Endodermal cell (in vitro differentiated cells): ENCODE measurements at places on chromosomes 1 and 21. TPM values are rescaled to one million over a fixed set of nuclear protein-coding genes. Genes with fewer than 3 reads are reported as not detected.

The HFM1 gene
- total RNA-seq = 3.2 and 5.9 TPM in 2 replicates

The SMG5 gene
- 101 and 103 TPM in 2 replicates for total RNA-seq

The IRF6 gene
- total RNA-seq = 13.4 and 13.8 TPM in 2 replicates

The MOB3C gene
- 1.7 and 2.0 TPM in 2 replicates for total RNA-seq

- H3K36me3 ChIP-seq = no peaks in the 10 kb centered on the region
- H3K4me1 ChIP-seq = peaks cover 5% of the 10 kb centered on the region
- H3K27ac ChIP-seq = no peak overlapping the region
- DNase-seq = peak; percentile 86
- no peaks in the 10 kb centered on the region for H3K27me3 ChIP-seq
Observed at GRCh38 chr1:195345149-195345548, 1263.1 kb downstream of the KCNT2 start.

- DNase-seq = peak; percentile 32
- H3K4me3 ChIP-seq = no peak overlapping the region
- H3K27ac ChIP-seq = no peak overlapping the region
Observed at GRCh38 chr1:147509786-147510395, 31.4 kb upstream of the BCL9 start.

- no peak for DNase-seq
- H3K27ac ChIP-seq = peak overlapping the region; percentile 74
- H3K36me3 ChIP-seq = peaks cover 8% of the 10 kb centered on the region
- H3K4me1 ChIP-seq = peaks cover 3% of the 10 kb centered on the region
- no peaks in the 10 kb centered on the region for H3K27me3 ChIP-seq
- H3K4me3 ChIP-seq = peak overlapping the region; percentile 89
Observed at GRCh38 chr1:68495968-68496679, 758 bp downstream of the DEPDC1 start.

GRCh38 chr1:168512864-168513595, 30.8 kb downstream of the XCL2 start:
- DNase-seq = no peak
- no peaks in the 10 kb centered on the region for H3K36me3 ChIP-seq
- H3K4me3 ChIP-seq = no peak overlapping the region
- no peaks in the 10 kb centered on the region for H3K4me1 ChIP-seq

- no peak overlapping the region for H3K4me3 ChIP-seq
- H3K4me1 ChIP-seq = peaks cover 2% of the 10 kb centered on the region
- DNase-seq = peak; percentile 64
- H3K36me3 ChIP-seq = no peaks in the 10 kb centered on the region
- H3K27ac ChIP-seq = no peak overlapping the region
Observed at GRCh38 chr1:235513495-235514366, 9.5 kb upstream of the B3GALNT2 start.

DNA sequence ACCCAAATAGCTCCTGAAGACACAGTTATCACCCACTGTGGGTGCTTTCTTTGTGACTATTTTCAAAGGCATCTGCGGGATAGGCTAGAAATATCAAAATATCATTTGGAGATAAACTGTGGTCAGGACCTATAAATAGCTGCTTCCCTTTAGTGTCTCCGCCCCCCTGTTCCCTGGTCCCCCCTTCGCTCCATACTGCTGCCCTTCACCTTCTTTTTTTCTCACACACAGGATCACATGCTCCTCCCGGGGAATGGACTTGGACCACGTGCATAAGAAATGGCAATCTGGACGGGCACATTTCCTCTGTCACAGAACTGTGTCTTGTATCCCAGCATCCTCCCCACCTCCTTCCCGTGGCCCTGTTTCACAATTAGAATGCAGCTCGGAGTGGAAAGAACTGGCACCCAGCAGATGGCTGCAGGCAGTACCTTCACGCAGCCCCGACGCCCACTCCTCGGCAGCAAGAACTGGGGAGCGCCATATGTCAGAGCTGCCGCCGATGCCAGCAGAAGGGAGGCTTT, 68.8 kb upstream of the SSX2IP start:
- no peak overlapping the region for H3K27ac ChIP-seq
- no peaks in the 10 kb centered on the region for H3K36me3 ChIP-seq
- H3K4me1 ChIP-seq = no peaks in the 10 kb centered on the region
- peaks cover 56% of the 10 kb centered on the region for H3K27me3 ChIP-seq

DNA sequence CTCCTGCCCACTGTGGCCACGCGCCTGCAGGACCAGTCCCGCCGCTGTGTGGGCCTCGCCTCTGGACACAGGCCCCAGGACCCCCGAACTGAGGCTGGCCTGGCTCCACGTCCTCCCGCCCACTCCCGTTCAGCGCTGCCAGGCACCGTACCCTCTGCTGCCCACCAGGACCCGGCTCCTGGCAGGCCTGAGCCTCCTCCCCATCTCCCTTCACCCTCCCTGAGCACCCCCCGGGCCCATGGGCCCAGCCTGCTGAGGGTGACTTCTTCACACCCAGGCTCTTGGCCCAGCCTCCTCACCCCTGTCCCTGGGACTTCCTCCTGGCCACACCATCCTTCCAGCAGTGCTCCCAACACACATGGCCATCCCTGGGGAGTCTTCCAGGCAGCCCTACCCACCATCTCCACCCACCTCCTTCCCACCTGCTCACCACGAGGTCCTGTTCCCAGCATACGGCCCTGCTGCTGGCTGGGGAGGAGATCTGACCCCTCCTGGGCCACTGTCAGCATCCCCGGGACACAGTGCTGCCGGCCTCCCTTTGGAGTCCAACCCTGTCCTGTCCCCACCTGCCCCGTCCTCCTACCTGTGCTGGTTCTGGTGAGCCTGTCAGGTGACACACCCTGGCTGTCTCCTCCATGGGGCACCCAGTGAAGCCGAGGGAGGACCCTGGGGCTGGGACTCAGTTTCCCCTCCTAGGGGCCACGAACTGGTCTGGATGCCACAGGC, 53.7 kb downstream of the SLX9 start:
- no peaks in the 10 kb centered on the region for H3K27me3 ChIP-seq
- no peaks in the 10 kb centered on the region for H3K4me1 ChIP-seq
- no peak overlapping the region for H3K27ac ChIP-seq
- no peak for DNase-seq
- no peak overlapping the region for H3K4me3 ChIP-seq

DNA sequence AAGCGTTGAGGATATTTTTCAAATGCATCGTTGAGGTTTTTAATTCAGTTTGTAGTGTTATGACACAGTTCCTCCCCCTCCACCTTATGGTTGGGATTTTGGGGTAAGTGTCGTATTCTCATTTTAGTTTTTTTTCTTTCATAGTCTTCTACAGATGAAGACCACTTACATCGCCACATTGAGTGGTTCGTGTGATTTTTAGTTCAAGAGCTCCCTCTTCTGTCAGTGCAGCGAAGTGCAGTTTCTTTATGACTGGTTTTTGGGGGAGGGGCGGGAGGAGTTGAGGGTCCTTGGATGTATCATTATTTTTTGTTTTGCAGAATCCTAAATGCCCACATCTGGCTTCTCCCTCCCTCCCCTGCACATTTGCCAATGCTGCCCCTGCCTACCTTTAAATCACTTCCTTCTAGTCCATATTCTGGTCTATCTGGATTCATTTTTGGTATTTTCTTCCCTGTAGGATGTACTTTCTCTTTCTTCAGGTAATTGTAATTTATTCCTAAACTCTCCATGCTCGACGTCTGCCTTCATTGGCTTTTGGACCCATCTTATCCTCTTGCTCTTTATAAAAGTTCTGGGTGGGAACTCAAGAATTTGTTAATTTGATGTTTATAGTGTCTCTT, 433.1 kb downstream of the CAMTA1 start:
- no peaks in the 10 kb centered on the region for H3K4me1 ChIP-seq
- H3K36me3 ChIP-seq = no peaks in the 10 kb centered on the region
- H3K4me3 ChIP-seq = no peak overlapping the region
- peak; percentile 88 for DNase-seq
- no peaks in the 10 kb centered on the region for H3K27me3 ChIP-seq
- no peak overlapping the region for H3K27ac ChIP-seq
